ENCODE measurements at places on chromosomes 2 and 18. TPM values are rescaled to one million over a fixed set of nuclear protein-coding genes. Genes with fewer than 3 reads are reported as not detected.

Gene LOXL3
- total RNA-seq = 1.9 TPM

Gene SMC6
- total RNA-seq = 22.5 TPM

Gene TNFRSF11A
- 2.4 TPM for total RNA-seq

Gene CDKL4
- total RNA-seq = 0.22 TPM

Gene STEAP3
- 0.60 TPM for total RNA-seq

Gene IL18RAP
- total RNA-seq = 5.3 TPM

Gene CCL20
- 3.1 TPM for total RNA-seq

Gene SCN1A
- total RNA-seq = not detected

Gene PDE11A
- total RNA-seq = not detected

Gene CTLA4
- total RNA-seq = 45.6 TPM

Gene RTP5
- total RNA-seq = not detected

Gene PARD3B
- 0.49 TPM for total RNA-seq

Gene SP140L
- total RNA-seq = 38.8 TPM

Gene ANKRD62
- total RNA-seq = not detected

Gene DES
- 0.39 TPM for total RNA-seq

Gene KANSL3
- total RNA-seq = 30.3 TPM

Gene RPRD1A
- 32.5 TPM for total RNA-seq
